Right lobe of liver (tissue), 6 donors: ENCODE measurements at places on chromosomes 7 and 10. TPM values are rescaled to one million over a fixed set of nuclear protein-coding genes. Genes with fewer than 3 reads are reported as not detected.

The TIMM23B gene
- total RNA-seq: 9.8 TPM

GRCh38 chr7:134427896-134428295 lies 31.0 kb downstream of the AKR1B1 start:
- DNase-seq: no peak

DNA sequence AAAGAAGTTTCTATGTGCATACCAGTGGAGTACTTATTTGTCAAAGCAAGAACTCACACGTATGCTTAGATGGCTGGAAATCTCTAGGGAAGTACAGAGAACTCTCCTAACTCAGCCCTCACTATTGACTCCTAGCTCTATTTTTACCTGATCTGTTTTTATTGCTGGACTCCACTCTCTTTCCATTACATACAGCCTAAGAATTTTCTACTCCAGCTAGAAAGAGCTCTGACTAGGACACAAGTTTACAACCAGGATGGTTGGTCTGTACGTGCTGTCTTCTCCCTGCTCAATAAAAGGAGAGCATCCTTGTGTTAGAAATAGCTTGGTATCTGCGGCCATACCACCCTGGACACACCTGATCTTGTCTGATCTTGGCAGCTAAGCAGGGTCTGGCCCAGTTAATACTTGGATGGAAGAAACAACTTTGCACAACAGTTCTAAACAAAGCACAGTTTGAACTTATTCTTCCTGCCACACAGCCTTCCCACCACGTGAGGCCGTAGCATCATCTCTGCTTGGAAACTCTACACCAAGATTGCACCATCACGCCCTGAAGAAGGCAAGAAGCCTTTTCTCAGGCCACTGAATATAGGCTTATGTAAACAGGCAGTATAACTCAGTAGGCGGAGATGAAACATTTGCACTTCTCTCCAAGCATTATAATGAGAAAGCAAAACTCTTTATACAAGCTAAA lies 50.7 kb downstream of the KCNMA1 start:
- peak; percentile 71 for DNase-seq

The CHST12 gene
- 3.0 TPM for total RNA-seq

The MBL2 gene
- total RNA-seq: 75.9 TPM

The MYH16 gene
- not detected for total RNA-seq

DNA sequence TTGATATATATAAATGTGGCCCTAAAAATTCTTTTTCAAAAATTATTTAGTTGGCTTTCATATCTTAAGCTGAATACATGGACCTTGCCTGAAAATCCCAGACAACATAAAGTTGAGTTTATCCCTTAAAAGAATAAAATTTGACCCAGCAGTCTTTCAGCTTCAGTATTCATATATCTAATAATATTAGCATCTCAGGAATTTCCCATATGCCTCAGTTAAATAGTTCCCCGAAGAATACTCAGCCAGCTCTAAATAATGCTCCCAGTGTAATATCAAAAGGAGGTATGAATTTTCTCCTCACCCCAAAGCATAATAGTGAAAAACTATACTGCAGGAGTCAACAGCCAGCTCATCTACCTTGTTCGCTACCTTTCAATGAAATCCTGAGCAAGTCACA lies 145.9 kb downstream of the CTNNA3 start:
- no peak for DNase-seq

The TCF7L2 gene
- total RNA-seq: 17.0 TPM

The INA gene
- total RNA-seq: not detected

DNA sequence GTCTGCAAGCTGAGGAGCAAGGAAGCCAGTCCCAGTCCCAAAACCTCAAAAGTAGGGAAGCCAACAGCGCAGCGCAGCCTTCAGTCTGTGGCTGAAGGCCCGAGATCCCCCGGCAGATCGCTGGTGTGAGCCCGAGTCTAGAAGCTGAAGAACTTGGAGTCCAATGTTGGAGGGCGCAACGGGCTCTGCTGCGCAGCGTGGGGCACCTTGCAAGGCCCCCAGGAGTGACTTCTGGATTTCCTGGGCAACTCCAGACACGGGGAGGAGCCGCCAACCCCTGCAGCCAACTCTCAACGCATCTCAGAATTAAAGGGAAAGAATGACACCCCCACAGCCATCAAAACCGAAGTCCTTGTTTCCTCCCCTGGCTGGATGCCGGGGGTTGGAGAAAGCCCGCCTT lies 18.8 kb upstream of the PROSER2 start:
- no peak for DNase-seq

DNA sequence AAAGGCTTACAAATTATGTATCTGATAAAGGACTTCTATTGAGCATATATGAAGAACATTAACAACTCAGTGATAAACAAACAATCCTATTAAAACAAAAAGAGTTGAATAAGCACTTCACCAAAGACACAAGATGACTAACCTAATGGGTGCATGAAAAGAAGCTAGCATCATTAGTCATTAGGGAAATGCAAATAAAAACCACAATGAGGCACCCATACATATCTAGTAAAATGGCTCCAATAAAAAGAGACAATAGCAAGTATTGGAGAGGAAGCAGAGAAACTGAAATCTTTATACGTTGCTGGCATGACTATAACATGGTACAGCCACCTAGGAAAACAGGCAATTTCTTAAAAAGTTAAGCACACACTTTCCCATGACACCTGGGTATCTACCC lies 77.6 kb upstream of the ZMIZ1 start:
- DNase-seq: no peak

GRCh38 chr7:136294977-136295376 lies 317.8 kb upstream of the MTPN start:
- DNase-seq: no peak

The GRID1 gene
- total RNA-seq: 1.9 TPM

DNA sequence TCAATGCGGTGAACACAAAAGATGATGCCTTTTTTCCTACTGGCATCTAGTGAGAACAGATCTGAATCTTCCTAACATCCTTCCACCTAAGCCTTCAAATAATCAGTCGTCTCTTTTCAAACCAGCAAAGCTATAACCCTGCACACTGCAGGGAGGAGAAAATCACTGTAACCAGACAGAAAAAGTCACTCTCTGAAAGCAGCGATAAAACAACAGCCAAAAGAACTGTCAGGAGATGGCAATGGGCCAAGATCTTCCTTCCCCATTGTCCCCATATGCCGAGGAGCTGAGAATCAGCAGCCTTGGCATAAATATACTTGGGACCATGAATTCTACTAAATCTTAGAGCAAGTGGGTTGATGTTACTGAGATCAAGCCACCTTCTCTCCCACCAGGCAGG lies 13.1 kb downstream of the FZD9 start:
- no peak for DNase-seq

DNA sequence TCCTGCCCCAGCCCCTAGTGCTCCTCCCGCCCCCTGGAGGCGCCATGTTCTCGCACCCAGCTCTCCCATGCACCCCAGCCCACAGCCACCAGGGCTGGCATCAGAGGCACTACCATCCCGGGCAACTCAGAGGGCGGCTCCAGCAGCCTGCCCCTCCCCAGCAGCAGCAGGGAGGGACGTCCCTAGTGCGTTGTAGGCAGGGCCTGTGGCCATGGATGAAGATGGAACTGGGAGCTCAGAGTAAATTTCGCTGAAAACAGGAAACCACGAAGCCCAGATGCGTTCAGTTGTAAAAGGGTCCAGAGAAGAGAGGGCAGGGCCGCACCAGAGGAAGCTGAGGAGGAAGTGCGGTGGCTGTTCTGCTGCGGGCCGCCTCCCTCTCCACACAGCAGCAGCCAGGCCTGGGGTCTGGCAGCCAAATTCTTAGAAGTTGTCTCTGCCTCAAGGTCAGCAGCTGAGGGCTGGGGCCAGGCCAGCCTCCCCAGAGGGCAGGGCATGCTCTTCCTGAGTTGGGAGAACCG lies 24.6 kb downstream of the VSIR start:
- peak; percentile 70 for DNase-seq

- no peak for DNase-seq
Measured at GRCh38 chr10:22945934-22946673, 18.3 kb downstream of the ARMC3 start.

DNA sequence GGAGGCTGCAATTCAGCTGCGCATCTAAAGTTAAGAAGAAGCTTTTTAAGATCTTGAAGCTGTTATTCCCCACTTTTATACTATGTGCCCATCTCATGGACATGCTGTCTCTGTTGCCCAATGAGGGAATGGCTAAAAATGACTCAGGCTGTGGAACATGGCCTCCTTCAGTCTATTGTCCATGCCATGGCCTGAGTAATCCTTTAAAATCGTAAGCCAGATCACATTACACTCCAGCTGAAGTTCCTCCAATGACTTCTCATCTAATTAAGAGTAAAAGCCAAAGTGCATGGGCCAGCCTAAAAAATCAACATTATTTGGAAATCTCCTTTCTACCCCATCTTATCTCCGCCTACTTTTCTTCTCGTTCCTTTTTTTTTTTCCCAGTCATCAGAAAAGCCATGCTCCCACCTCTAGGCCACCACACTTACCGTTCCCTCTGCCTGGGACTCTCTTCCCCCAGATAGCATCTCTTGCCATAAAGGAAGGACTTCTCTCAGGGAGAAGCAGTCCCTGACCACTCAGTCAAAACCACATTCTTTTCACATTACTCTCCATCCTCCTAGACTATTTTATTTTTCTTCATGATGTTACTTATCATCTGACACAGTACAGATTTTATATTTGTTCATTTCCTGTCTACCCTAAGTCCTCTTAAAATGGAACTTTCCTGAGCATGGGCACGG lies 337.4 kb downstream of the PRPF18 start:
- DNase-seq: no peak

- no peak for DNase-seq
Measured at GRCh38 chr10:104299031-104299904, 30.3 kb downstream of the GSTO2 start.

DNA sequence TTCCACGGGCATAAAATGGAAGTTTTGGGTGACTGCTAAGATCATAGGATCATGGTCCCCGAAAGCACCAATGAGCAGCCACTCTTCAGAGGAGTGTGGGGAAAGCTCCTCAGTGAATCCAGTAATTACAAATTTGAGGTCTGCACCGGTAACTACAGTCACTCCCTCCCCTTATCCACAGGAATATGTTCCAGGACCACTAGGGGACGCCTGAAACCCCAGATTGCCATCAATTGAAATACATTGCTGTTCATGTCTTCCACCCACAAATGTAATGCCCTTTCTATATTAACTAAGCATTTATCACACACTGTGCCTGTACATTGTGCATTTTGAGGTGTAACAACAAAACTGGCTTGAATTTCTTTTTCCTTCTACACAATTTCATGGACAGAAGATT lies 447.9 kb upstream of the PFKP start:
- no peak for DNase-seq

DNA sequence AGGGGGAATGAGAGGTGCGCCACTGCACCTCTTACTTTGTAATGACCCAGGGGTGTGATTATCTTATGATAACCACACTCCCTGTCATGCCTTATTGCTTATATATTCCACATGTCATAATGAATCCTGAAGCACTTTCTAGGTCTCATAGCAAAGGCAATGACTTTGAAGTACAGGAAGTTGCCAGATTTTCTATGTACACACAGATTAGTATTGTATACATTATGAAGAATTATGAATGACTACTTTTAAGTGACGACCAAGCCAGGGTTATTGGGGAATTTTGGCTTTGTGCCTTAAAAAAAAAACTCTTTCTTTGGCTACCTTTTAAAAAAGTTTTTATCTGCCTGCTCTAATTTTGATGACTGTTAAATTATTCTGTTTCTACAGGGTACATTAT lies 269.6 kb downstream of the MDFIC start:
- no peak for DNase-seq

- no peak for DNase-seq
Measured at GRCh38 chr7:41756650-41757182, 53.8 kb upstream of the INHBA start.

- no peak for DNase-seq
Measured at GRCh38 chr7:140983802-140984201, 30.9 kb downstream of the MRPS33 start.

DNA sequence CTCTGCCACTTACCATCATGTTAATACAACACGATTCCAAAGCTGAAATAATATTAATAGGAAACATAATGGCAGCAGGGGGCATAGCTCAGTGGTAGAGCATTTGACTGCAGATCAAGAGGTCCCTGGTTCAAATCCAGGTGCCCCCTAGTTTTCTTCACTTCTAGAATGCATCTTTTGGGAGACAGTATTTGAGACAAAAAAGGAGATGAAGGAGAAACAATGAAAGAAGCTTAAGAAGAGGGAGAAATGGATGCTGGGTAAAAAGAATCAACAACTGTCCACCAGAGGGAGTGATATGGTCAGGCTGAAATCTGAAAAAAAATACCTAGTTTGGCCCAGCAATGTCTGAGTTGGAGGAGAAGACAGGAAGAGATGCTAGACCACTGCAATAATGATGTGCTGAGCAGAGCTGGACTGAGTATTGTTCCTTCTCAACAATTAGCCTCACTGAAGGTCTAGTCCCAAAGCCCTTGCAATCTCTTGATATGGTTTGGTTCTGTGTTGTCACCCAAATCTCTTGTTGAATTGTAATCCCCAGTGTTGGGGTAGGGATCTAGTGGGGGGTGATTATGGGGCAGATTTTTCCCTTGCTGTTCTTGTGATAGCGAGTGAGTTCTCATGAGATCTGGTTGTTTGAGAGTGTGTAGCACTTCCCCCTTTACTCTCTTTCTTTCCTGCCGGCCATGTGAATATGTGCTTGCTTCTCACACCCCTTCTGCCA lies 48.3 kb downstream of the ZNF783 start:
- DNase-seq: no peak

- DNase-seq: no peak
Measured at GRCh38 chr10:33460505-33461294, 126.2 kb upstream of the NRP1 start.

The GNAI1 gene
- 16.8 TPM for total RNA-seq

- no peak for DNase-seq
Measured at GRCh38 chr7:138887085-138887710, 89.2 kb upstream of the ATP6V0A4 start.

The YKT6 gene
- total RNA-seq: 15.0 TPM

The LARP4B gene
- 29.0 TPM for total RNA-seq

DNA sequence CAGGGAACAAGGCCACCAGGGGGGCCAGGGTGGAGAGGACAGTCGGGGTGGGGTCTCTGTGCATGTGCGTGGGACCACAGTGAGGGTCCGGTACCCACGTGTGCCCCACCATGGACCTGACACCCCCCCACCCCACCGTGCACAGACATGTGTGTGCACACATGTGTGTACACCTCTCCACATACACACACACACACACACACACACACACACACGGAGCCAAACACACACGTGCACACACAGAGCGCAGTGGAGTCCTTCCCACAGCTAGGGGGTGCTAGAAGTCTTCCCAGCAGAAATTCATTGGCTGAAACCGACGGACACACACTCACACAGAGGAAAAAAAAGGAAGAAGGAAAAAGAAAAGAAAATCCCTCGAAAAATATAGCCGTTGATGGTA lies 42.8 kb upstream of the GNA12 start:
- DNase-seq: no peak

GRCh38 chr7:103398483-103399127 lies 47.4 kb downstream of the SLC26A5 start:
- DNase-seq: no peak

DNA sequence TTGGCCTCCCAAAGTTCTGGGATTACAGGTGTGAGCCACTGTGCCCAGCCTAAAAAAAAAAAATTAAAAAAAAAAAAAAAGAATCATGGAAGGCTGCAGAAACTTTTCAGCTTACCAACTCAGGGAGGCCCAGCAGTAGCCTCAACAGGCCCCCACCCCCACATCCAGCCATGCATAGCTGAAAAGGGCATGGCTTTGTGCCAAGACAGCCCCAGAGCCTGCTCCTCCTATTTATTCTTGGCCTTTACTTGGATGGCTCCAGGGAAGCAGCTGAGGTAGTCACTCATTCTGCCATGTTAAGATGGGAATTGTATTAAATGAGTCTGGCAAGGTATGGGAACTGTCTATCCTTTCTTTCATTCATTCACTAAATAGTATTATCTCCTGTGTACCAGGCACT lies 13.7 kb upstream of the CNNM2 start:
- DNase-seq: no peak
